ENCODE measurements at places on chromosomes 12 and 14. TPM values are rescaled to one million over a fixed set of nuclear protein-coding genes. Genes with fewer than 3 reads are reported as not detected.

GRCh38 chr12:21676776-21677175 lies 19.1 kb upstream of the LDHB start:
- no peak for DNase-seq

- DNase-seq: no peak
Measured at GRCh38 chr14:42353315-42353714, 746.6 kb downstream of the LRFN5 start.

The OVCH1 gene
- not detected for total RNA-seq

The GDF3 gene
- total RNA-seq: not detected

The RNF212B gene
- not detected for total RNA-seq
